ENCODE measurements at places on chromosomes 5 and 9. TPM values are rescaled to one million over a fixed set of nuclear protein-coding genes. Genes with fewer than 3 reads are reported as not detected.
A peak's percentile ranks its signal among the peaks of the same experiment; 100 is the strongest.

The IFNB1 gene
- total RNA-seq = not detected

The WDR38 gene
- not detected for total RNA-seq

The DNM1 gene
- 84.0 TPM for total RNA-seq

The SCAI gene
- 15.2 TPM for total RNA-seq

DNA sequence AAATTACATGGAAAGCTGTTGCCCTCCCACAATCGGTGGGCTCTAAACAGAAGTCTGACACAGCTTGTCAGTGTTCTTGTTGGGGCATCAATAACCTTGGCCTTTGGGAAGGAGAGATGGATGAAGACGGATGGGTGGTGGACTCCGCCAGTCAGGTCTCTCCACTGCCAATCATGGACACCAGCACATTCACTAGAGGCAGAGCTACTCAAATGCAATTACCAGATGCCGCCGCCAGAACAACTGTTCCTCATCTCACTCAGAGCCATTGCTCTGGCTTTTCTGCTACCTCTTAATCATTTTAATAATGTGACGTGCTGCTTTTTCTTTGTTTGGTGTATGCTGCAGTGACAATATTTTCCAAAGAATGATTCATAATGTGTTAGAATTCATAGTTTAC lies 27.9 kb upstream of the SEMA5A start:
- no peak overlapping the region for H3K27ac ChIP-seq
- H3K27me3 ChIP-seq = no peaks in the 10 kb centered on the region
- no peak overlapping the region for H3K4me3 ChIP-seq
- no peaks in the 10 kb centered on the region for H3K4me1 ChIP-seq

- no peak overlapping the region for H3K4me3 ChIP-seq
- H3K27ac ChIP-seq = peak overlapping the region; percentile 38
- no peaks in the 10 kb centered on the region for H3K27me3 ChIP-seq
- H3K4me1 ChIP-seq = peaks cover 55% of the 10 kb centered on the region
- DNase-seq = no peak
- peaks cover 4% of the 10 kb centered on the region for H3K36me3 ChIP-seq
Measured at GRCh38 chr5:178477802-178478201, 112.4 kb downstream of the COL23A1 start.

- H3K27me3 ChIP-seq = no peaks in the 10 kb centered on the region
- H3K4me3 ChIP-seq = no peak overlapping the region
- no peaks in the 10 kb centered on the region for H3K36me3 ChIP-seq
- DNase-seq = no peak
- peaks cover 12% of the 10 kb centered on the region for H3K4me1 ChIP-seq
Measured at GRCh38 chr5:96258692-96259091, 174.4 kb downstream of the PCSK1 start.

DNA sequence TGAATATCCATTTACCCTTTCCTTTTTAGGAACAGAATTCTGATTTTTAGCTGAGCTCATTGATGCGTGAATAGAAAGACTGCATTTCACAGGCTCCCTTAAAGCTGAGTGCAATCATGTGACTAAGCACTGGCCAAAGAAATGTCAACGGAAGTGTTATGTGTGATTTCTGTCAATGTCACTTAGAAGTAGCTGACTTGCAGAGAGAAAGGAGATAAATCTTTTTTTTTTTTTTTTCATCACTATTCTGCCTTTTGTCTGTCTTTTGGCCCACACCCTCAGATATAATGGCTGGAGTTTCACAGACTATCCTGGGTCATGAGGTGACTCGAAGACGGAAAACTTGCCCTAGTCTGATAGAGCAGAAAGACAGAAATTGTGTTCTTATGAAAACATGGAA lies 39.3 kb upstream of the SLC27A6 start:
- no peaks in the 10 kb centered on the region for H3K4me1 ChIP-seq
- no peak overlapping the region for H3K27ac ChIP-seq
- no peaks in the 10 kb centered on the region for H3K36me3 ChIP-seq
- DNase-seq = no peak
- no peak overlapping the region for H3K4me3 ChIP-seq
- no peaks in the 10 kb centered on the region for H3K27me3 ChIP-seq

DNA sequence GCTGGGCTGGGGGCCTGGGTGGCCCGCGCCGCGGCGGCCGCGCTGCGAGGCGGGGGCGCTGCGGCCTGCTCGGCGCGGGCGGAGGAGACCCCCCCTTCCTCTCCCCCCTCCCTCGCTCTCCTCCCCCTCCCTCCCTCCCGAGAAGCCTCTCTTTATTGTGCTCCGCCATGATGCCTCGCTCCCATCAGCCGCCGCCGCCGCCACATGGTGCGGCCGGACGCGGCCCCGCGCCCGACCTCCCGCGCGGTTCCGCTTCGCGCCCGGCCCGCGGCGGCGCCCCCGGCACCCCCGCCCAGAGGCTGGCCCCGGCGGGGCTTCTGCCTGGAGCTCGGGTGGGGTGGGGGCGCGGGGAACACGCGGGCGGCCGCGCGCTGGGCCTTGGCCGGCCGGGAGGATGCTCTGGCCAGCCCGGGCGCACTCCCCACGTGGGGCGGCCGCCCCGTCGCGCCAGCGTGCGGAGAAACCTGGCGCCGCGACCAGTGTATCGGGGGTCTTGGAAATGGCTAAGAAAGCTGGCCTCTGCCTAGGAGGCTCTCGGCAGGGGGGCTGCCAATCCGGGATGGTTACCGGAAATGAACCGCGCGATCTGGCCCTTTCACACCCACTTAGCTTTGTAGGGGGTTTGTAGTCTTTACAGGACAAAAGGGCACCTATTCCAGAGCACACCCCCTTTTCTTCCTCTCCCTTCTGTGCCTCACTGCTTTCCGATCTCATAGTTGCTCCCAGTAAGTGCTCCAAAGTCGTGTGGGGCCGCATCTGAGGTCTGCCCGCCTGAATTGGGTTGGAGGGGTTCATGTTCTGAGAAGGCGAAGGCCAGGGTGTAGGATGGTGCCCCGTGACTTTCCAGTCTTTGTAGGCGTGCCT lies 1.0 kb downstream of the SET start:
- peak overlapping the region; percentile 99 for H3K4me3 ChIP-seq
- peaks cover 5% of the 10 kb centered on the region for H3K27me3 ChIP-seq
- peak overlapping the region; percentile 99 for H3K27ac ChIP-seq
- peaks cover 51% of the 10 kb centered on the region for H3K4me1 ChIP-seq

DNA sequence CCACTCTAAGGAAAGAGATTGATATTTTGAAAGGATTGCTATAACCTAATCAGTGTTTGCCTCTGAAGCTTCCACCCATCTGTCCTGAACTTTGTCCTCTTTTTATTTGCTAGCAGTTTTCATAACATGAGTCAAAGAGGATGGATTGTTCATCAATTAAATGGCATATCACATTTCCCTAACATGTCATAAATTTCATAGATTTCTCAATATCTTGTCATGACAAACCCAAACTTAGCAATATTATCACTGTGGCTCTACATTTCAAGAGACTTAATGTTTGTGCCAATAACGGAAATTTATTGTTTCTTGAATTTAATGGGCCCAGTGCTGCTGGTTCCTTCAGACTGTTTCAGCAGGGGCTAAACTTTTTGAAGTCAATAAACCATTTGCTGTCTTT lies 330.3 kb downstream of the CAAP1 start:
- H3K4me1 ChIP-seq = peaks cover 12% of the 10 kb centered on the region
- DNase-seq = no peak
- no peak overlapping the region for H3K27ac ChIP-seq
- peaks cover 5% of the 10 kb centered on the region for H3K36me3 ChIP-seq
- no peaks in the 10 kb centered on the region for H3K27me3 ChIP-seq

- DNase-seq = no peak
- H3K27ac ChIP-seq = no peak overlapping the region
- peaks cover 31% of the 10 kb centered on the region for H3K4me1 ChIP-seq
- peaks cover 6% of the 10 kb centered on the region for H3K27me3 ChIP-seq
- H3K36me3 ChIP-seq = no peaks in the 10 kb centered on the region
Measured at GRCh38 chr5:151451626-151452520, 4.5 kb downstream of the SLC36A1 start.

DNA sequence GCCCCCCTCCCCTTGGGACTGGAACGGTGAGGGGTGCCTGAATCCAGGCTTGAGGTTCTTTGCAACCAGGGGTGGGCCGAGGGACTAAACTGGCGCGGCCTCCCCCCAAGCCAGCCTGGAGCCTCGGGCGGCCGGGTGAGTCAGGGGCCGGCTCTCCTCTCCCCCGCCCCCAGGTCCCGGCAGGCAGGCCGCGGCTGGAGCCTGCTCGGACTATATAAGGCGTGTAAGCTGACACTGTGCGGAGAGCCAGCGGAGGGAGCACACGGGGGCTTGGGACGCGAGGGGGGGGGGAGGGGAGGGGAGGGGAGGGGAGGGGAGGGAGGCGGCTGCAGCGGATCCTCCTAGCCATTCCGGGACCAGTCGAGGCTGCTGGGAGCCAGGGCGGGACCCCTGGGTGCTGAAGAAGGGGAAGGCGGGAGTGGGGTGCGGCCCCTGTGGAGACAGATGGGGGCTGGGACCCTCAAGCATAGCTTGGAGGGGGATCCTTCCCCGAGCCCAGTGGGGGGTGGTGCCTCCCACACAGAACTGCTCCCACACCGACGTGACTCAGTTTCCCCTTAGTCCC lies 595 bp downstream of the PDLIM7 start:
- peak; percentile 66 for DNase-seq
- H3K27me3 ChIP-seq = peaks cover 24% of the 10 kb centered on the region
- H3K4me3 ChIP-seq = peak overlapping the region; percentile 91
- H3K4me1 ChIP-seq = peaks cover 46% of the 10 kb centered on the region
- no peak overlapping the region for H3K27ac ChIP-seq

GRCh38 chr5:178524093-178524882 lies 65.9 kb downstream of the COL23A1 start:
- H3K27ac ChIP-seq = peak overlapping the region; percentile 62
- H3K4me1 ChIP-seq = peaks cover 30% of the 10 kb centered on the region
- peaks cover 13% of the 10 kb centered on the region for H3K36me3 ChIP-seq
- no peak for DNase-seq
- no peak overlapping the region for H3K4me3 ChIP-seq
